ENCODE measurements at places on chromosomes 6 and 20. TPM values are rescaled to one million over a fixed set of nuclear protein-coding genes. Genes with fewer than 3 reads are reported as not detected.

The LAMA2 gene
- total RNA-seq = 3.0 TPM

DNA sequence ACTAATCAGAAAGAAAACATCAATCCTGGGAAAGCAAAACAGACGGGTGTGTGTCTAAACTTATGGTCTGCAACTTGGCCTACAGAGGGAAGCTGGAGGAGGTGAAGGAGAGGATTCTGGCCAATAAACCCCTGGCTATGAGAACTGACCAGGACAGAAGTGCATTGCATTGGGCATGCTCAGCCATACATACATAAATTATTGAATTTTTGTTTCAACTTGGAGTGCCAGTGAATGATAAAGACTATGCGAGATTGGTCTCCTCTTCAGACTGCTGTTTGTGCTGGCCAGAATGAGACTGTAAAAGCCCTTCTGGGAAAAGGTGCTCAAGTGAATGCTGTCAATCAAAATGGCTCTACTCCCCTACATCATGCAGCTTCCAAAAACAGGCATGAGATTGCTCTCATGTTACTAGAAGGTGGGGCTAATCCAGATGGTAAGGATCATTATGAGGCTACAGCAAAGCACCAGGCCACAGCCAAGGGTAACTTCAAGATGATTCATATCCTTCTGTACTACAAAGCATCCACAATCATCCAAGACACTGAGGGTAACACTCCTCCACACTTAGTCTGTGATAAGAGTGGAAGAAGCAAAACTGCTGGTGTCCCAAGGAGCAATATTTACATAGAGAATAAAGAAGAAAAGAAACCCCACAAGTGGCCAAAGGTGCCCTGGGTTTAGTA lies 17.4 kb downstream of the ADNP start:
- H3K27me3 ChIP-seq = no peaks in the 10 kb centered on the region
- H3K36me3 ChIP-seq = peaks cover 53% of the 10 kb centered on the region
- peak overlapping the region; percentile 85 for H3K27ac ChIP-seq
- no peak overlapping the region for H3K4me3 ChIP-seq

The IRAK1BP1 gene
- total RNA-seq = 3.5 TPM

DNA sequence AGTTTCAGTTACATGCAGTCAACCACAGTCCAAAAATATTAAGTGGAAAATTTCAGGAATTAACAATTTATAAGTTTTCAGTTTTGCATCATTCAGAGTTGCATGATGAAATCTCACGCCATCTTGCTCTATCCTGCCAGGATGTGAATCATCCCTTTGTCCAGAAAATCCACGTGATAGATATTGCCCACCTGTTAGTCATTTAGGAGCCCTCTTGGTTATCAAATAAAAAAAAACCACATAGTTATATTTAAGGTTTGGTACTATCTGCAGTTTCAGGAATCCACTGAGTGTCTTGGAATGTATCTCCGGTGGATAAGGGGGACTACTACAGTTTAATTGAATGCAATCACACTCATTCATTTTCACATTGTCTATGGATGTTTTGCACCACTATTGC lies 1249.0 kb upstream of the CITED2 start:
- no peak overlapping the region for H3K27ac ChIP-seq
- no peak for DNase-seq
- peaks cover 11% of the 10 kb centered on the region for H3K27me3 ChIP-seq
- no peaks in the 10 kb centered on the region for H3K36me3 ChIP-seq

GRCh38 chr6:170280689-170281045 lies 10.2 kb downstream of the DLL1 start:
- H3K27ac ChIP-seq = peak overlapping the region; percentile 1
- H3K4me1 ChIP-seq = peaks cover 25% of the 10 kb centered on the region
- peaks cover 2% of the 10 kb centered on the region for H3K36me3 ChIP-seq
- peak overlapping the region; percentile 48 for H3K4me3 ChIP-seq

The CASS4 gene
- 3.4 TPM for total RNA-seq

The BPIFA1 gene
- total RNA-seq = not detected

- no peak overlapping the region for H3K4me3 ChIP-seq
- no peaks in the 10 kb centered on the region for H3K4me1 ChIP-seq
- H3K27ac ChIP-seq = no peak overlapping the region
- peaks cover 8% of the 10 kb centered on the region for H3K27me3 ChIP-seq
These were observed 55.3 kb upstream of the SOX4 start for GRCh38 chr6:21538186-21538798.

DNA sequence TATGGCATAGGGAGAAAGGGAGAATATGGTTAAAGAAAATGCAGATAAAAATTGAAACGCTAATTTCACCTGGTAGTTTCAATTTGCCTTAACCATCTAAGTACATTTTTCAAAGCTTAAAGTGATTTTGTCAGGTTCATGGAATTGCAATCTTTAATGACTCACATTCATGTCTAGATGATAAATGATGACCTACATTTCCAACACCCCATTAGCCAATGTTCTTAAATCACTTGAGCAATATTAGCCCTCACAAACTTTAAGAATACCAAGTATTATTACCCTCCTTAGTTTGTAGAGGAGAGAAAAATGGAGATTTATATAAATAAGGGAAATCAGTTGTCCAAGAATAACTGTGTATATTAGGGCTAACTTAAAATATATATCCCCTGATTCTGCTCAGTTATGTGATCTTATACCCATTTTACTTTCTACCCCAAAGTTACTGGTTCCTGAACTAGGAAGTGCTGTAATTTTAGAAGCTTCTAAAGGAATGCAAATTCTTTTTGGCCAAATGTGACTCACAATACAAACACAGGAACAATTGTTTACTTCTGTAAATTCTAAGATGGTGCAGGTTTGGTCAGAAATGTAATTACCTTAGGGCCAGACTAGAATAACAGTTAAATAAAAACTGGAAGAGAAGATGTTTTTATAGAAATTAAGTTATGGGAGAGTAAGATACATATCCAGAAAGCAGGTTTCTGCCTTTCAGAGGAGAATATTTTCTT lies 34.5 kb downstream of the TPBG start:
- H3K27me3 ChIP-seq = no peaks in the 10 kb centered on the region
- no peaks in the 10 kb centered on the region for H3K4me1 ChIP-seq
- no peak overlapping the region for H3K4me3 ChIP-seq
- no peak overlapping the region for H3K27ac ChIP-seq

The AGER gene
- total RNA-seq = 11.5 TPM

- DNase-seq = peak; percentile 6
- no peaks in the 10 kb centered on the region for H3K36me3 ChIP-seq
- H3K27me3 ChIP-seq = peaks cover 8% of the 10 kb centered on the region
- no peak overlapping the region for H3K4me3 ChIP-seq
- H3K27ac ChIP-seq = no peak overlapping the region
These were observed 32.5 kb upstream of the DLGAP4 start for GRCh38 chr20:36273414-36274180.

- H3K36me3 ChIP-seq = peaks cover 11% of the 10 kb centered on the region
- H3K27ac ChIP-seq = no peak overlapping the region
- H3K4me3 ChIP-seq = no peak overlapping the region
- H3K27me3 ChIP-seq = no peaks in the 10 kb centered on the region
- DNase-seq = no peak
- no peaks in the 10 kb centered on the region for H3K4me1 ChIP-seq
These were observed 239.0 kb upstream of the STXBP5 start for GRCh38 chr6:146965110-146965689.

- no peak overlapping the region for H3K27ac ChIP-seq
- no peaks in the 10 kb centered on the region for H3K4me1 ChIP-seq
- no peaks in the 10 kb centered on the region for H3K27me3 ChIP-seq
- peaks cover 11% of the 10 kb centered on the region for H3K36me3 ChIP-seq
- H3K4me3 ChIP-seq = no peak overlapping the region
These were observed 45.1 kb upstream of the PNRC1 start for GRCh38 chr6:89035252-89036101.

The FAM50B gene
- total RNA-seq = 8.7 TPM

The NKX2-2 gene
- not detected for total RNA-seq

- H3K36me3 ChIP-seq = no peaks in the 10 kb centered on the region
- DNase-seq = no peak
- no peak overlapping the region for H3K4me3 ChIP-seq
These were observed 223.5 kb downstream of the MEI4 start for GRCh38 chr6:77876300-77876699.

The LCA5 gene
- total RNA-seq = 0.21 TPM

The SALL4 gene
- 0.66 TPM for total RNA-seq

GRCh38 chr6:147035886-147036285 lies 168.3 kb upstream of the STXBP5 start:
- H3K4me1 ChIP-seq = no peaks in the 10 kb centered on the region
- no peak for DNase-seq
- H3K27me3 ChIP-seq = no peaks in the 10 kb centered on the region
- no peak overlapping the region for H3K27ac ChIP-seq

The BMP7 gene
- total RNA-seq = not detected

DNA sequence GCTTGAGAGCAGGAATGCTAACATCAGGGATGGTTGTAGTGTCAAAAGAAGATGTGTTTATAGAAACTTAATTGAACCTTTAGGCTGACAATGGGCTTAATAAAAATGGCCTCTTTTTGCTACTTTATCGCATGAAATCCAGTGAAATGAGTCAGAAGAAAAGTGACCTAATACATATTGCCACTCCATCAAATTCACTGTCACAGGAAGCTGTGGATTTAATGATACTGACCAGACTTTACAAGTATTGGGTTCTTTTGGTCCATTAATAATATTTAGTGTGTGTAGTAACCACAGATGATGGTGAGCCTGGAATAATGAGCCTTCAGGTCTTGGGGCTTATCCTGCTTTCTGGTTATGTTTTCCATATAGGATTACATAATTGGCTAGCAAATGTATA lies 231.8 kb upstream of the GMDS start:
- H3K4me3 ChIP-seq = no peak overlapping the region
- H3K4me1 ChIP-seq = no peaks in the 10 kb centered on the region
- H3K27ac ChIP-seq = no peak overlapping the region

GRCh38 chr6:138000941-138001340 lies 106.3 kb downstream of the PERP start:
- H3K27ac ChIP-seq = no peak overlapping the region
- H3K4me1 ChIP-seq = peaks cover 11% of the 10 kb centered on the region
- H3K36me3 ChIP-seq = peaks cover 3% of the 10 kb centered on the region
- H3K4me3 ChIP-seq = no peak overlapping the region
- peaks cover 12% of the 10 kb centered on the region for H3K27me3 ChIP-seq
- no peak for DNase-seq

DNA sequence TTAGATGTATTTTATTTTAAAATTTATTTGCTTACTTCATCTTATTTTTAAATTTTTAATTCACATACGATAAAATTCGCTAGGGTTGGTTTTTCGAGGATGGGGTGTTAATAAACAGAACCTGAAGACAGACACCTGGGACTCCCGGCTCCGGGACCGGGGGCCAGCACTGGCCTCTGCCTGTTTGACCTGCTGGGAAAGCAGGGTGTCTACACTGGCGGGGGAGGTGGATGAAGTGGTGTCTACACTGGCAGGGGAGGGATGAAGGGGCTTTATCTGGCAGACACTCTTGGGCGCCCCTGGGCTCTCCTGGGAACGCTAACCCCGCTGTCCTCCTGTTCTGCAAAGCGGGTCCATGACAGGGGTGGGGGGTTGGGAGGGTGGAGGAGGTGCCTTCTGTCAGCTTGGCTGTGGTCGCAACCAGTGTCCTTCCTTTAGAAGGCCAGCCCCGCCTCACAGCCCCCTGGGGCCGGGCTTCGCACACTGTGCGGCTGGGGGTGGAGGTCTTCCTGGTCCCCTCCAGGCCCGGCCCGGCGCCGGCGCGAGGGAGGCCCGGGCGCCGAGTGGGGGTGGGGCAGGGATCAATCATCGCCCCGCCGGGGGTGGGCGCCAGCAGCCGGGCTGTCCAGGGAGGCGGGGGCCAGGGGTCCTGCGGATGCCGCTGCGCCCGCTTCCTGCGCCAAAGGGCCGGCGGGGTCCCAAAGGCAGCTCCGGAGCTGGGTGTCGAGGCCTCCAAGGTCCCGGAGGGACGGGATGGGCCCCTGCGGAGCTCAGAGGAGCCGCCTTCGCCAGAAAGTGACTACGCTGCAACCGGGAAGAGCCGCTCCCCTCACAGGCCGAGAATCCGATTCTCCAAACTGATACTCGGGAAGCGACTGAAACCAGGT lies 1.8 kb downstream of the GATA5 start:
- no peak overlapping the region for H3K27ac ChIP-seq
- DNase-seq = no peak
- H3K27me3 ChIP-seq = peaks cover 59% of the 10 kb centered on the region
- H3K36me3 ChIP-seq = no peaks in the 10 kb centered on the region

GRCh38 chr6:38218235-38218634 lies 398.7 kb downstream of the ZFAND3 start:
- no peak overlapping the region for H3K4me3 ChIP-seq
- no peaks in the 10 kb centered on the region for H3K4me1 ChIP-seq
- no peaks in the 10 kb centered on the region for H3K27me3 ChIP-seq
- H3K27ac ChIP-seq = no peak overlapping the region
- H3K36me3 ChIP-seq = no peaks in the 10 kb centered on the region

- peaks cover 21% of the 10 kb centered on the region for H3K36me3 ChIP-seq
- H3K4me1 ChIP-seq = peaks cover 26% of the 10 kb centered on the region
- H3K27ac ChIP-seq = no peak overlapping the region
- H3K4me3 ChIP-seq = no peak overlapping the region
These were observed 97.8 kb downstream of the NOL4L start for GRCh38 chr20:32487381-32487780.

The METTL24 gene
- total RNA-seq = 0.26 TPM

DNA sequence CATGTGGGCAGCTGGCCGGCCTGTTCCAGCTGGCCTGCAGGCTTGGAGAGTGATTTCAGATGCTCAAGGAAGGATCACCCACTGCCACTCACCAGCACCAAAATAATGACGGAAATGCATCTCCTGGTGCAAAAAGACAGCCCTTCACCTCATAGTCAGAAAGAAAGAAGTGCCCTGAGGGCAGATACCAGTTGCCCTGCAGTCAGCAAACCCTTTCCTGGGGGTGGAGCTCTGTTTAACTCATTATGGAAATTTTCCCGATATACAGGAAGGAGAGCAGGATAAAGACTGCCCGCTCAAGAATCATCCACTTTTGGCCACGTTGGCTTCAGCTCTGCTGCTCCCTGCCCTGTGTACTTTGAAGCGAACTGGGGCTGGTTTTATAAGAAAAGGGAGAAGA lies 127.9 kb downstream of the GRM4 start:
- no peak overlapping the region for H3K4me3 ChIP-seq
- DNase-seq = no peak
- no peaks in the 10 kb centered on the region for H3K4me1 ChIP-seq
- H3K27ac ChIP-seq = no peak overlapping the region
- H3K36me3 ChIP-seq = no peaks in the 10 kb centered on the region
